Cortex of kidney (tissue), 1 donor: ENCODE measurements at places on chromosomes 2 and 18.

DNA sequence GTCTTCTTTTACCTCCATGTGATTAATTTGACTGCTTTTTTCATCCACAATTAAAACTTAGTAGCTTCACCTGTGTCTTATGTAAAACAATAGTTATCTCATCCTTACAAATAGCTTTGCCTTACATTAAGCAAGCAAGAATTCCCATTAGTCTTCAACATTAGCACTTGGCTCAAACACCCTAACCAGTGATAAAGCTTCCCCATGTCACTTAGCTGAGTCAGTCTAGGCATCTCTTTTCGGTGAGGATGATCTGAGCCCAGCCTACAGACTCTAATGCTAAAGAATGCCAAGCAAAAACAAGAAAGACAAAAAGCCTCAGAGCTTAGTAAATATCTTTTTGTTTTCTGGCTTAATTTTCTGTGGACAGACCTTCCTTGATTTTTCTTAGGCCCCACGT lies 26.1 kb downstream of the GAD1 start:
- no peak for DNase-seq

DNA sequence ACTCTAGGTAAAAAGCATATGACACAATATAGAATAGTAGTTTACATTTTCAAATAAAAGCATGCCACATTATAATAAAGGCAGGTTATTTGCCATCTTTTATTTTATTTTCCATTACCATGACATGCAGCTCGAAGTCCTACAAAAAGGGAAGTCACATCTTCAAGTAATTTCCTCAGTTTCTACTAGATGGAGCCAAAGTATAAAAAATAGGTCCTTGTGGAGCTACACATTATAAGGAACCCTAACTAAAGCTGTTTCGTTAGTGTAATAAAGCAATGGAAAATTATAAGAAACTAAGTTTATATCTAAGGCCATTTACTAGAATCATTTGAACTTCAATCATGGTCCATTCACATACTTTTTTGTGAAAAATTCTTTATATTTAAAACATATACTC lies 674.5 kb downstream of the KCNJ3 start:
- no peak for DNase-seq

- DNase-seq, result no peak
Observed at GRCh38 chr18:25727281-25727985, 363.0 kb downstream of the SS18 start.

GRCh38 chr2:203646266-203646864 lies 60.1 kb upstream of the CD28 start:
- DNase-seq, result no peak

GRCh38 chr2:49003201-49003600 lies 151.1 kb downstream of the FSHR start:
- DNase-seq, result no peak

DNA sequence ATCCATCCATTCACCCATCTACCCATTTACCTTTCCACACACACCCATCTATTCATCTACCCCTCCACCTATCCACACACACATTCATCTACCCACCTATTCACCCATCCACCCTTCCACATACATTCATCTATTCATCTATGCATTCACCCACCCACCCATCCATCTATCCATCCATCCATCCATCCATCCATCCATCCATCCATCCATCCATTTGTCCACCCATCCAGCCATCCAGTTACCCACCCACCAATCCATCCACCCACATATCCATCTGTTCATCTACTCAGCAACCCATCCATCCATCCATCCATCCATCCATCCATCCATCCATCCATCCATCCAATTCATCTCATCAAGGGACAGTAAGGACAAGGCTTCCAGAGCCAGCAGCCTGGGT lies 74.0 kb downstream of the INHBB start:
- no peak for DNase-seq

- no peak for DNase-seq
Observed at GRCh38 chr2:120769787-120770120, 34.1 kb downstream of the GLI2 start.

- no peak for DNase-seq
Observed at GRCh38 chr2:222830164-222830563, 30.7 kb upstream of the ACSL3 start.

DNA sequence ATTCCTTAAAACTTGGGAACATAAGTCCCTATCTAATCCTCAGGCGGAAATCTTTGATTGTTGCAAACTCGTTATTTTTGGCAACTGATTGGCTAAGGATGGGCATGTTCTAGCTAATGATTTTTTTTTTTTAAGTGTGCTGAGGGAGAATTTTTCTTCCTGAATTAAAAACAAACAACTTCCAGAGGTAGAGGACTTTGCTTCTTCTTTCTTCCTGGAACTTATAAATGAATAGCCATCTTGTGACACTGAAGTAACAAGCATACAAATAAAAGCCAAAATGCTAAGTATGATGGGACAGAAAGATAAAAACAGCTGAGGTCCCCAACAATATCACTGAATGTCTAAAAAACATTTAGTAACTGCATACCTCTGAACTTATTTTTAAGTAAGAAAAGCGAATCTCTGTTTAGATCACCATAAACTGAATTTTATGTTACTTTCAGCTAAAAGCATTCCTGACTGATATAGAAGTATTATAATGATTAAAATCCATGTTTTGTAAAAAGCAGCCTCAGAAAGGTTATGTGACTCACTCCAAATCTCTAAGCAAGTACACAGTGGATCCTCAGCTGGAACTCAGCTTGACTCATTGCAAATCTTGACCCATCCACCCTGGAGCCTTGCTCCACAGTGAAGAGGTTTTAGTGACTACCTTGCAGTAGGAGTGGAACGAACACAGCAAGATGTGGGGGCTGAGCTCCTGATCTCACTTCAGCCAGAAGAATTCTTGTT lies 344.4 kb downstream of the CLIP4 start:
- no peak for DNase-seq

- DNase-seq, result no peak
Observed at GRCh38 chr2:146990311-146991054, 854.3 kb upstream of the ACVR2A start.

DNA sequence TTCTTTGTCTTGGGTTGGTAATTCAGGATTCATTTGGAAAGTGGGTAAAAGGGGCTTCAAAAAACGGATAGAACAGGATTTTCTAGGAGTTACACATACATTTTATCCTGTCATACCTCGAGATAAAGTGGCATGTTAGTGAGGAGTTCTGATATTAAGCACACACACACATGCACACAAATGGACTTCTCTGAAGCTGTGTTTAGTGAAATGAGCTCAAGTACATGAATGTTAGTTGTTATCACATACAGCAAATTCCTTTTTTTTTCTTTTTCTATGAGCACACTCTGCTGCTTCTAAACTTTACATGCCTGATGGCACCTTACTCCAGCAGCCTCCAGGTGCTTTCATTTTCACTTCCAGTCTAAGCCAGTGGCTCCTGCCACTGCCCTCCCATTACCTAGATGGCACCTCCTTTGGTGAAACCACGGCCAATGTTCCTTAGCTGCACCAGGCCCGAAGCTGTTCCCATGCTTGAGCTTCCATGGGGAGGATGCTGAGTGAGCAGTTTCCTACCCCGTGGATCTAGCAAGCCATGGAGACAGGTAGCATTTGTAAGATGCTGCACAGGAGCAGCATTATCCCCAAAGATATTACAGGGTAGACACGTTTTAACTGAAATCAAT lies 49.7 kb downstream of the STAT1 start:
- DNase-seq, result no peak

- DNase-seq, result no peak
Observed at GRCh38 chr18:25737710-25738311, 352.6 kb downstream of the SS18 start.

- no peak for DNase-seq
Observed at GRCh38 chr2:10452956-10453904, 5.1 kb upstream of the ODC1 start.

DNA sequence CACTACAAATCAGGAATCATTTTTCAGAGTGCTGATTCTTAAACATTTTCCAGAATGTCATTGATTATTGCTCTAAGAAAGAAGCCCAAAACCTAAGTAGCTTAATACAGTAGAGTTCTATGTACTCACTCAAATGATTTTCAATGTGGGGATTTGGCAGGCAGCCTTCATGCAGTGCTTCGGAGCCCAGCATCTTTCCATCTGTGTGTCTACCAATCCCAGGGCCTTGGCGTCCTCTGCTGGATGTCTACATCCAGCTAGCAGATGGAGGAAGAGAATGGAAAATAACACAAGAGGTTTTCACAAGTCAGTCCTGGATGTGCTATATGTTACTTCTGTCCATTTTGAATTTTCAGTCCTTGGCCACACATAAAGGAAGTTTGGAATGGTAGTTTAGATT lies 151.8 kb downstream of the RDH14 start:
- no peak for DNase-seq

DNA sequence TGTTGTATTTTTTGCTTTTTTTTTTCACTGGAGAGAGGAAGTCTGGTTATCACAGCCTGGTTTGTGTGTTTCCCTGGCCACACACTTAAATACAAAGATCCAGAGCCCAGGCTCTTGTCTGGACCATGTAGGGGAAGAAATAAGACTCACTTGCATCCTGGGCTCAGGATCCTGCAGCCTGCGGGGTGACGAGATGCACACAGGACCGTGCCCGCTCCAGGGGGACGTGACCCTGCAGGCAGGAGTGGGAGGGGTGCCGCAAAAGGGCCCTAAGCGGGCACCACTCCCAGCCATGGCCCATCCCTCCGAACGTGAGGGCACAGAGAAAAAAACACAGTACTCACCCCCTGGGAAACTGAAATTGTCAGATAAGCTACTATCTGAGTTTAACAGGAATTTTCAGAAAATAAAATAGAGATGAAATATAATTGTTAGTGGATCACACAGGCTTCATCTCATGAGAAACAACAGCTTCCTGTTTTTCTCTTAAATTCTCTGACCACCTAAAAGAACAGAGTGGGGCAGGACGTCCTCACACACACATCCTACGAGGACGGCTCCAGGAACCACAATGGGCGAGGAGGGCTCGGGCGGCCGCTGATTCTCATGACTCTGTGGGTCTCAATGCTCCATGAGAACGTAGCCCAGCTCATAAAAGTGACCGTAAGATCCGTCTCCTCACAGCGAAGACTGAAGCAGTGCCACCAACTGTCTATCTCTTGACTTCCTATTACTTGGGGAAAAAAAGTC lies 142.6 kb upstream of the ALKAL2 start:
- DNase-seq, result no peak

DNA sequence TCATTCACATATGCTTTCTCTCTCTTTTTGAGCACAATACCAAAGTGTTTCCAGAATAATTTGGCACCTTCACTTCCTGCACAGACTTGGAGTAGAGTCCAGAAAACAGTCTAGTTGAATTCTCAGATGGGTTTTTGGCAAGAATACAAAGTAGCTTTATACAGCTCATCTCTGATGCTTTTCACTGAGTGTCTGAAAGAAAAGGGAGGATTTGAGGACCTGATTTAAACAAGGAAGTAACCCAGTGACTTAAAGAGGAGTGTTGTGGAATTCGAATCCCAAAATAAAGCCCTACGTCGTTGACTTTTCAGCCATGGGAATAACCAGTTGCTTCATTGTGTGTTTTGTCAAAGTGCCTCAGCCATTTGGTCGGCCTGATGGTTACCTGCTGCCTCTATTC lies 31.8 kb downstream of the METAP1D start:
- no peak for DNase-seq

- no peak for DNase-seq
Observed at GRCh38 chr2:208103616-208104015, 20.7 kb downstream of the CRYGD start.

DNA sequence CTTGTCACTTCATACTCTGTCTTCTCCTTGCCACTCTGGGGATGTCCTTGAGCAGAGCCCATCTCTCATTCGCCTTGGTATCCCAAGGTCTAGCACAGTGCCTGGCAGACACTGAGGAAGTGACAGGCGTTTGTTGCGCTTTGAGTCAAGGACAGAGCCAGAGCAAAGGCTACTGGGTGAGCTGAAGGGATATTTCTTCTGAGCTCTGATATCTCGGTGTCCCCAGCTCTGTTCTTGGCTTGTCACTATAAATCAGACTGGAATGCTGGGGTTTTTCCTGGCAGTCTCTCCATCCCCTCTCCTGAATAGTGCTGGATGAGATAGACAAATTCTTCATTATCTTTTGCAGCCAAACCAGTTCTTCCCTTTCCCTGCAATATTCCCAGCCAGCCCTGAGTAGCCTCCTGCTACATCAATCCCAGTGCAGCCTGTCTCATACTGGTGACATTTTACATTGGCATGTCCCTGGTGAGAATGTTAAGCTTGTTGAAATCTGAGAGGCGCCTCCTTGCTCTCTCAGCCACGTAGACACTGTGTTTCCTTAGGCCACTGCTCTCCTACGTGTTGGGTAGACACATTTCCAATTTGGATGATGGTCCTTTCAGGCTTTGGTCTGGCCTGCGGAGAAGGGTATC lies 61.7 kb downstream of the CTIF start:
- no peak for DNase-seq

- no peak for DNase-seq
Observed at GRCh38 chr2:74349889-74350288, 6.7 kb upstream of the SLC4A5 start.

DNA sequence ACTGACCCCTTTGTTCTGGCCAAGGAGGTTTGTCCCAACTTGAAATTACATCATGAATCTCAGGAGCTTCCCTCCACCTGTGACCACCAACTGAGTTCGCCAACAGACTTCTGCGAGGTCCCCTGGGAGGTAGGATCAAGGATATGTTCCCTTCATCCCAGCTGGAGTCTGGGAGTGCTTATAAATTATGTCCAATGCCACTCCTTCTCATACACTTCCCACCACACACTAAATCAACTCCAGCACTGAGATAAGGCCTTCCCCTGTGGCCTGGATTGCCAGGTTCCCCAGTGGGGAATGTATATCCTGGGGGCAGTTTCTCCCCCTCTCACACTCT lies 99.2 kb downstream of the RND3 start:
- DNase-seq, result no peak

DNA sequence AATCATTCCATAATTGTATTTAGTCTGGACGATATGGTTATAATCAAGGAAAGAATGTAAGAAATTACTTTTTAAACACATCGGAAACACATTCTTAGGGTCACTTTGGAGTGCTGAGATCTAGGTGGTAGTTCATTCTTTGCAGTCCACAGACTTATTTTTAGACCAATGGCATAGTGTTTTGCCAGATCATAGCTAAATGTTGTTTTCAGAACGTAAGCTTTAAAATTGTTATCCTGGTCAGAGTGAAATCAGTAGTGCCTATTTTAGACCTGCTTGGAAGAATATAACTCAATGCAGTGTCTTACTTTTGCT lies 4.3 kb downstream of the MYL12A start:
- no peak for DNase-seq

GRCh38 chr2:26571316-26571715 lies 69.8 kb downstream of the CIB4 start:
- DNase-seq, result no peak

DNA sequence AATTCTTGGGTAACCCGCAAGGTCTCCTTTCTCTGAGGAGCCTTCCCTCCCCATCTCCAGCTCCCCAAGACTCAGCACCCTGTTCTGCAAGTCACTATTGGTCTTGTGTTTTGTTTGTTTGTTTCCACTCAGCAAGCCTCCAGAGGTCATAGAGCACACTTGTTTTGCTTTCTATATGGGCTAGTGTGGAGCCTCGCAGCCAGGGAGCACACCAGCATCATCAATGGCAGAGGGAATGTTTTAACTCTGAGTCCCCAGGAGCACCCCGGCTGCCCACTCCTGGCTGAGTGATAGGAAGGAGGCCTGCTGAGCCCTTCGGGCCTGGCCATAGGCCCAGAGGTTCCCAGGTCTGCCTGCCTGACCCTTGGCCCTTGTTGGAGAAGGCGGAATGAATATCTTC lies 36.6 kb downstream of the GLI2 start:
- DNase-seq, result no peak
